ENCODE measurements at places on chromosomes 11 and 22.

- no peak for DNase-seq
These were observed 51.5 kb upstream of the RPS13 start for GRCh38 chr11:17129003-17129402.

- DNase-seq, result no peak
These were observed 14.0 kb downstream of the EP300 start for GRCh38 chr22:41106122-41106968.

DNA sequence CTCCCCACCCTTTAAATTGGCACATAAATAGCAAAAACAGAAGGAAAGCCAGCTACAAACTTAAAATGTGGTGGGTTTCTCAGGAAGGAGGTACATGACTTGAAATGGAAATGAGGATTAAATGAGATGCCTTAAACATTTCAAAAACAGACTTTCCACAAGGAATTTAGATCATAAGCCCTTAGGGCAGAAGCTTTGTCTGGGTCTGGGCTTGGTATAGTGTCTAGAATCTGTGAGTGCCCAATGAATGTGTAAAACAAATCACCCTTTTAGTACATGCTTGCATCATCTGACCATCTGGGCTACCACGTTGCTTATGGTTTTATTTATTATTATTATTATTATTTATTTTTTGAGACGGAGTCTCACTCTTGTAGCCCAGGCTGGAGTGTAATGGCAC, 37.1 kb upstream of the CREB3L1 start:
- DNase-seq, result no peak

GRCh38 chr11:13297917-13298356, 20.3 kb downstream of the BMAL1 start:
- DNase-seq, result no peak

DNA sequence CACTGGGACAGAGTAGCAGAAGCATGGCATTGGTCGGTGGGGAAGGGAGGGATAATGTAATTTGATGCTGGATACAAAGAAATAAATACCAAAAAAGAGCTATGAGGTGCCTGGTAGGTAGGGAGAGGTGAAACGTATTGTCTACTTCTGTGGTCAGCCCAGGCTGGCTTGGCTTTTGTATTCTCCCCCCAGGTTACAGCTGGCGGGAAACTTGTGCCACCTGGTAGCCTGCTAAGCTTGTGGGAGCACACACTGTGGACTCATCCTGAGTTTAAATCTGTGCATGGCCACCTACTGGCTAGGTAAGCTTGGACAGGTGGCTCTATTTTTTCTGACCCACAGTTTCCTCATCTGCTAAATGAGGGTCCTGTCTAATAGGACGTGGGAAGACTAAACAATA, 165.2 kb upstream of the E2F8 start:
- no peak for DNase-seq

DNA sequence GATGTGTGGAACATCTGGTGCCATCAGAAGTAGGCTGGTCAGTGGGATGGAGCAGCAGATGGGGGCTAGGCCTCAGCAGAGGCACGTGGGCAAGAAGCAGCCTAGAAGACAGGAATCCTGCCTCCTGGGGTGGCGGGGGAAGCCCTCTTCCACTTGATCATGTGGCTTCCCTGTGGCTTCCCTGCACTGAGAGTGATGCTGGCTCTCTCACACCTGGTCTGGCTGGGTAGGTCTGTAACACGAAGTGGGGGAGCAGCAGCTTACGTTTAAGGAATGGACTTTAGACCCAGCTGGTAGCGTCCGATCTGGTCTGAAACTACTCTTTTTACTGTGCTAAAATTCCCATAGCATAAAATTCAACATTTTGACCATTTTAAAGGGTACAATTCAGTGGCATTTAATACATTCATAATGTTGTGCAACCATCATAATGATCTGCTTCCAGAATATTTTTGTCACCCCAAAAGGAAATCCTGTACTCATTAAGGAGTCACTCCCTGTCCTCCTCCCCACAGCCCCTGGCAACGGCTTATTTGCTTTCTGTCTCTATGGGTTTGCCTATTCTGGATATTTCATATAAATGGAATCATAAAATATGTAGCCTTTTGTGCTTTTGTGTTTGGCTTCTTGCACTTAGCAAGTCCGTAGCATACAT, 21.7 kb downstream of the PTPN5 start:
- DNase-seq, result no peak
